RWPE1 (cell line): ENCODE measurements at places on chromosomes 1 and 21.
A peak's percentile ranks its signal among the peaks of the same experiment; 100 is the strongest.

DNA sequence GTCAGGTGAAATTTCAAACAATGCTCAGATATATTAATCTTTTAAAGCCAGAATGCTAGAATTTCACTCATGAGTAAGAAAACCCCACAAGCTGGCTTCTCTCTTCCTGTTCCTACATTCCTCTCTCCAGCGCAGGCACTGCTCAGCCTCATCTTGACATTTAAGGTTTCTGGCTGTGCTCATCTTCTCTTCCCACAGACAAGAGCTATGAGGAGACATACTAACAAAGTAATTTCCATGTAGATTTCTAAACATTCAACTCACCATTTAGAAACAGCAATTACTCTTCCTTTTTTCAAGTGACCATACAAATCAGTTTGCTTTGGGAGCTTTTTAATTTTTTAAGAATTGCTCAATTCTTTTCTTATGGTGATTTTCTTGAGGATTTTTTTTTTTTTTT lies 7.8 kb upstream of the LRRC8D start:
- no peak for DNase-seq

DNA sequence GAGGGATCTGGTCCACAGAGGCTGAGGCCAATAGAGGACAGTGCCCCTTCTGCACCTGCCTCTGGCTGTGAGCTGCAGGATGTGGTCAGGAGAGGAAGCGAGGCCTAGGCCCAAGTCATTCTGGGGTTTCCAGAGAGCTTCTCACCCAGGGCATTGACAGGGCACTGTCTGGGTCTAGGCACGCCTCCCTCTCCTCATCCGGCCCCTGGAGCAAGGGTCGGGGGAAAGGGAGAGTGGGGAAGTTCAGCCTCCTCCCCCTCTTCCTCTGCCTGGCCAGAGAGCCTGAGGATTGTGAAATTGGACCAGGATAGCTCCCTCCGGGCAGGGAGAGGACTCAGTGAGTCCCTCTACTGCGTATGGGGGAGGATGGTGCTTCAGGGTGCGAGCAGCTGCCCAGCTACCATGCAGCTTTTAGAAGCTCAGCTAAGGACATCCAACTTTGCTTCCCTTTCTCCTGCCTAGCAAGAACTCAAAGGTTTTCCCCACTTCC lies 6.3 kb upstream of the INAVA start:
- no peak for DNase-seq

GRCh38 chr1:112048421-112048820 lies 59.0 kb upstream of the KCND3 start:
- DNase-seq, result no peak

GRCh38 chr1:61250933-61251332 lies 168.6 kb downstream of the NFIA start:
- no peak for DNase-seq

DNA sequence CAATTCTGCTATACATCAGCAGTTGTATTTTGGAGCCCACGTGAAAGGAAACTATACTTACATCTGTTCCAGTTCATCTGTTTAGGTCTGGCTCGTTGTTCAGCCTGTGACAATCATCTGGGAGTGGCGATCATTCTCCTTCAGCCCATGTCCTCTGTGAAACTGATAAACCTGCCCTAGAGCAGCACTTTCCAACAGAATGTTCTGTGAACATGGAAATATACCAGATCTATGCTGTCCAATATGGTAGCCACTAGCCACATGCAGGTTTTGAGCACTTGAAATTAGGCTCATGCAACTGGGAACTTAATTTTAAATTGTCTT lies 24.5 kb upstream of the COQ8A start:
- DNase-seq, result no peak

- peak; percentile 8 for DNase-seq
Measured at GRCh38 chr1:179036844-179037465, 11.3 kb downstream of the FAM20B start.

DNA sequence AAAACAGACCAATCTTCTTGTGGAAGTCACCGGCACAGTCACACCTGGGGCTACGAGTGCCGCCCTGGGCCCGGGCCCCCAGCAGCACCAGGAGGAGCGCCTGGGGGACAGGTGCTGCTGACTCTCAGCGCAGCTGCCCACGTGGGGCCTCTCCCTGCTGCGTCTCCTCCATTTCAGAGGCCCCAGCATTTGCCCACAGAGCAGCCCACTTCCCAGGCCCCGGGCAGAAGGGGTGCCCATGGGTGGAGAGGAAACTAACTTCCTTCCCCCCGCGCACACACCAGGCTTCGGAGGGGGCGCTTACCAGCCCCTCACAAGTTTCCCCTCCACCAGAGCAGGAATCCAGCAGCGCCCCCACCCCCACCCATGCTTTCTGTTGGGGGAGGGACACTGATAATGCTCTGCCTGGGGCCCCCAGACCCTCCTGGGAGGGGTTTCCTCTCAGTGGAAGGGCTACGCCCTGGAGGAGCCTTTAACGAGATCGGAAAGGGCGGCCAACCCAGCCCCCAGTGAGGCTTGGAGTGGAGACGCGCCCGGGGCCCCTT lies 440 bp downstream of the TNFRSF25 start:
- no peak for DNase-seq

- DNase-seq, result no peak
Measured at GRCh38 chr1:61620536-61620935, 104.4 kb downstream of the TM2D1 start.

GRCh38 chr1:206589206-206589605 lies 23.1 kb downstream of the EIF2D start:
- DNase-seq, result peak; percentile 94

- DNase-seq, result no peak
Measured at GRCh38 chr1:114063544-114063943, 84.3 kb downstream of the OLFML3 start.

DNA sequence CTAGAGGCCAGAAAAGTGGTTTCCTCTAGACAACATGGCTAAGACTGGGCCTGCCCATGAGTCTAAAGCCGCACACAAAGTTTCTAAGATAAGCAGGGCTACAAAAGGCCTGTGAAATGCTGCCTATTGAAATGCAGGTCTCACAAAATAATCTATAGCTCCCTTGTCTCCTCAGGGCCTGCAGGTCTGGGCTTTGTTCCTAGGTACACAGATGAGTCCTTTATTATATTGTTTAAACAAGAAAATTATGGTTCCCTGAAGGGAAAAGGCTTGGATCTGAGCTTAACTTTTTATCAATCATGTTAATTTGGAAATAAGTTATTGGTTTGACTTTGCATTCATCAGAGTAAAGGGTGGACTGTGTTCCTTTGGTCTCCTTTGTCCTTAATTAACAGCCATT lies 413.4 kb upstream of the BEND5 start:
- DNase-seq, result no peak

DNA sequence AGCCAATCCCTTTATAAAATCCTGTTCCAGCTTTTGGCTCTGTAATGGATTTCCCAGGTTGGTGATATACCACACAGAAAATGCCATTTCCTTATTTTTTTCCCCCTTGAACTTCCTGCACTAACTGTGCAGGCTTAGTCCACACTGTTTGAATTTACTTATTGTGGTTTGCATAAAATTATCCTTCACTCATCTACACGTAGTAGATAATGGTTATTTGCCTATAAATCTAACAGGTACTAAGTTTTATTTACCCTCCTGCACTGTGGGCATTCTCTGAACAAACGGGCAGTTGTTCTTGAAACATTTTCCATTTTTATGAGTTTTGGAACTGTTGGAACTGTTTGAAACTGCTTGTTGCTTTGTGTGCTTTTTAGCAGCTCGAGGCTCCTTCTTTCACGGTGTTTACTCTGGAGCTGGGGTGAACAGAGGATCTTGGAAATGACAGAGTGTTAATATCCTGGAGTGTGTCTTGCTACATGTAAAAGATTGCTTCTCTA lies 23.0 kb upstream of the KIFAP3 start:
- no peak for DNase-seq

DNA sequence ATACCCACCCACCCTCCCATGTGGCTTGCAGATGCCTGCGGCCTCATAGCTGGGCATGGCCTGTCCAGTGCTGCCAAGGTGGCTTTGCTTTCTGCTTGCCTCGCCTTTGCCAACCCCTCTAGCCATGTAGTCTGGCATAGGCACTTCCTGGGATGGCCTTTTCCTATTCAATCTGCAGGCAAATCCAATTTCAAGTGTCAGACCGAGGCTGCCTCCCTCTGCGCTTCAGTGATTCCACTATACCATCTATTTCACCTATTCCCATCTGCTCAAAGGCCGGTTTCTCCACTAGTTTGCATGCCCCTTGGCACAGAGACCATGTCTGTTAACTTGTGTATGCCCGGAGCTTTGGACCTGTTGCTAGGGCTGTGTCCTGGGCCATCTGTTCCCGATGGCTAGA lies 3.8 kb upstream of the ZBTB21 start:
- no peak for DNase-seq

- peak; percentile 63 for DNase-seq
Measured at GRCh38 chr1:205430696-205431305, 8.9 kb upstream of the LEMD1 start.

DNA sequence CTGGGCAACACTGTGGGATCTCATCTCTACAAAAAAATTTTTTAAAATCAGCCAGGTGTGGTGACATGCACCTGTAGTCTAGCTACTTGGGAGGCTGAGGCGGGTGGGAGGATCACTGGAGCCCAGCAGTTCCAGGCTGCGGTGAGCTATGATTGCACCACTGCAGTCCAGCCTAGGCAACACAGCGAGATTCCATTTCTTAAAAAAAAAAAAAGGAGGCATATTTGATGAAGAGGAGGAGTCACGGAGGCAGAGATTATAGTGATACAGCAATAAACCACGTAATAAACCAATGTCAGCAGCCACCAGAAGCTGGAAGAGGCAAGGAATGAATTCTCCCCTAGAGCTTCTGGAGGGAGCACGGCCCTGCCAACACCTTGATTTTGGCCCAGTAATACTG lies 4.0 kb downstream of the LIX1L start:
- DNase-seq, result no peak

- no peak for DNase-seq
Measured at GRCh38 chr1:31570228-31570627, 6.1 kb upstream of the TINAGL1 start.

DNA sequence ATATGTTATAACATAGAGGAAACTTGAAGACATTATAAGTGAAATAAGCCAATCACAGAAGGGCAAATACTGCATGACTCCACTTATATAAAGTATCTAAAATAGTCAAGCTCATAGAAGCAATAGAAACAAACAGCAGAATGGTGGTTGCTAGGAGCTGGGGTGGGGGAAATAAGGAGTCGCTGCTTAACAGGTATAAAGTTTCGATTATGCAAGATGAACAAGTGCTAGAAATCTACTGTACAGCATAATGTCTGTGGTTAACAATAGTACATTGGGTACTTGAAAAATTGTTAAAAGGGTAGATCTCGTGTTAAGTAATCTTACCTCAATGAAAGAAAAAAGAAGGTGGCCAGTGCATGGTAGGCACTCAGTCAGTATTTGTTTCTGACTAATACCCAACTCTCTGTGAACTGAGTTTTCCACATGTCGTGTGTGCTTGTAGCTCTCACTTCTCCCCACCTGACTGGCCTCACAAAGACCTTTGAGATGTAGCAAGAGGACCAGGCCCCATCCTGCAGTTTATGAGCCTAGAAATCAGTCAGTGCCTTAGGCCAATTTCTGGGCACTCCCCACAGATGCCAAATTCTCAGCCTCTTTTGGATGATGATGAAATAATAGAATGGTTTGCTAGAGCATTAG lies 14.7 kb upstream of the SPRR5 start:
- DNase-seq, result no peak

DNA sequence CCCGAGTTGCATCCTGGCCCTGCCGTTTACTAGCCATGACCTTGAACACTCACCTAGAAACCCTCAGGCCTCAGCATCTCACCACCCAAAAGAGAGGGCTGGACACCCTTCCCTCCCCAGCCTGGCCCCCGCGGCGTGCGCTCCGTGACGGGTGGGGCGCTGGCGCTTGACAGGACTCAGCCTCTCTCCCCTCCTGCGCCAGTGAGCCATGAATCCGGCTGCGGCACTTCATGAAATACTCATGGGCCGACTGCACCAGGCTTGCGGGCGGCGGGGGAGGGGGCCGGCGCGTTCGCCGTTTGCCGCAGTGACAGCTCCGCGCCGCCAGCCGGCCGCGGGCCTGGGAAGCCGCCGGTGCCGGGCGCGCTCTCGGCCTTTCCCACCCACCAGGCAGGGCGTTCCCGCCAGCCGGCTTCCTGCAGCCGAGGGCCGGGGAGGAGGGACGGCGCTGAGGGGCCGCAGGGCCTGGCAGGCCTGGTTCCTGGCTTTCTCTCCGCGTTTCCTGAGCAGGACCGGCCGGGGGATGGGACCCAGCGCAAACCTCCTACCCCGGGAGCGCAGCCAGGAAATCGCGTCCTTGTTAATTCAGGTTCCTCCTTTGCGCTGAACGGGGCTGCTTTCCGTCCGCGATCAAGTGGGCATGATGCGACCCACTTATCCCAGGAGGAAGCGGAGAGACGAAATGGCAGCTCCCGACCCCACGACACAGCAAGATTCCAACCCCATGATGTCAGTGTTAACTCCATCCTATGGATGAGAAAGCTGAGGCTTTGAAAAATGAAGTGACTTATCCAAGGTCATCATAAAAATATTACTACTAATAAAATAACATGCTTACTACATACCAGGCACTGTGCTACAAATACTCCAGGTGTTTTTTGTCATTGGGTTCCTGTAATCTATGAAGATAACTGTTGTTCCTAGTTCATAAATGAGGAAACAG lies 9.1 kb upstream of the LUZP1 start:
- peak; percentile 76 for DNase-seq
